ENCODE measurements at places on chromosomes 16 and 17. TPM values are rescaled to one million over a fixed set of nuclear protein-coding genes. Genes with fewer than 3 reads are reported as not detected.

The FBXO47 gene
- not detected for total RNA-seq

The HIRIP3 gene
- total RNA-seq = 24.5 TPM

- DNase-seq = no peak
These were observed 35.1 kb downstream of the GRB2 start for GRCh38 chr17:75370286-75370915.

- DNase-seq = no peak
These were observed 25.8 kb downstream of the CRISPLD2 start for GRCh38 chr16:84845496-84846002.
